Stimulated activated naive CD8-positive, alpha-beta T cell treated with anti-CD3 and anti-CD28 coated beads, Interleukin-15, Interleukin-2, amounts not matched to agents 100 U/mL and 50 U/mL, for 24 hours (primary cell): ENCODE measurements at places on chromosomes 1 and 21.

GRCh38 chr1:94572780-94573179, 31.2 kb upstream of the F3 start:
- no peak for DNase-seq

GRCh38 chr1:198175423-198176170, 18.8 kb downstream of the NEK7 start:
- DNase-seq, result no peak

GRCh38 chr1:46062651-46063319, 69.6 kb downstream of the PIK3R3 start:
- peak; percentile 52 for DNase-seq

GRCh38 chr1:232462213-232462612, 167.7 kb downstream of the SIPA1L2 start:
- no peak for DNase-seq

DNA sequence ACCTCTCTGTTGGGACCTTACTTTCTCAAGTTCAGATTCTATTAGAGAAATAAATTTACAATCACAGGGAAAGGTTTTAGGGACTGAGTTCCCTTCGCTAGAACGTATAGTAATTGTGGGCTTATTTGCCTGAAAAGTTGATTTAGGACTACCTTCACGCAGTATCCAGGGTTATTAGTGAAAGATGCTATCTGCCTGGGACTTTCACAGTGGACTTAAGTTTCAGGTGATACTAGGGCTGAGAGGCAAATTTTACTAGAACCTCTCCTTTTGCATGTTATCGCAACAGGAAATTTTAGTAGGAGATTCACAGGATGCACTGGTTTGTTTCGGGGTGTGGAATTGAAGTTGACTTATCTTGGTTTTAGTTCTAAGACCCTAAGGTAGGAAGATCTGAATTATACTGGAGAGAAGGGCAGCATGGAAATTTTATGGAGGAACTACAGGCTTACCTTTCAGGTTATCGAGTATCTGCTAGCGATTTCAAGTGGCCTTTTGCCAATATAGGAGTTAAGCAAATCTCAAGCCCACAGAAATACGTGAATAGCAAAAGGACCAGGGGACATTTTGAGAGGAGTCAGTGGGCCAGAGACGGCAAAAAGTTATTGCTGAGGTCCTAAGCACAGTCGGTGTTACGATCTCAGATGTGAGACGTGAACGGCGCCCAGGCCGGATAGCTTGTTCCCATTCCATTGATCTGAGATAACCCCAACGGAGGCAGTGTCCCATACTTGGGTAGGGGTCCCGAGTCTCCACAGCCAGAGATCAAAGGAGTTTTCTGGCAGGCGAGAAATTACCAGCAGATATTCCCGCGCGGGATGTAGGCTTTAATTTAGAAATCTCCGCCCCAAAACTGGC, 723 bp upstream of the GNAI3 start:
- DNase-seq, result peak; percentile 31

DNA sequence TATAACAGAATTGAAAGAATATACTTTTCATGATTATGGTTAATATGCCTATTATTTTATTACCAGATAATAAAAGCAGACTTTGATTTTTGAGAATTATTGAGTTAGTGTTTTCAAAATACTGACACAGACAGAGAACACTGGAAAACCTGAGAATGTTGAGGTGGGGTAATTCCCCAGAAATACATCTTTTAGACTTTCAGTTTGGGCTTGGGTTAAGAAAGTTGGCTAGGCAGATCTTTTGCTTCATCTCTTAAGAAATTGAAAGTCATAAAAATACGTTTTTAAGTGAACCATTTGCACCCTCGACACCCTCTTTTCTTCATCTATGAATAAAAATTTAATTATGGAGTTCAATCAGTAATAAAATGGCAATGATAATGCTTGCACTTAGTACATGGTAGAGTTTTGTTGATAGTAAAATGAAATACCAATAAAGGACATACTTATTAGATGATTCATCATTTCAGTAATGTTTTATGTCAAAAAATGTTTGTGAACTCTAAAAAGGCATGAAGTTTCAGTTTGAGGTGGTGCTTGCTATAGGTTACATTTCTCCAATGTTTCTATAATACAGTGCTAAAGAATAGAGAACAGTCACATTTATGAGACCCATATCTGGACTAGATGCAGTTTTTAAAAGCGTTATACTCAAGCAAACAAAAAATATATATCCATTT, 1.9 kb upstream of the SAMSN1 start:
- no peak for DNase-seq

DNA sequence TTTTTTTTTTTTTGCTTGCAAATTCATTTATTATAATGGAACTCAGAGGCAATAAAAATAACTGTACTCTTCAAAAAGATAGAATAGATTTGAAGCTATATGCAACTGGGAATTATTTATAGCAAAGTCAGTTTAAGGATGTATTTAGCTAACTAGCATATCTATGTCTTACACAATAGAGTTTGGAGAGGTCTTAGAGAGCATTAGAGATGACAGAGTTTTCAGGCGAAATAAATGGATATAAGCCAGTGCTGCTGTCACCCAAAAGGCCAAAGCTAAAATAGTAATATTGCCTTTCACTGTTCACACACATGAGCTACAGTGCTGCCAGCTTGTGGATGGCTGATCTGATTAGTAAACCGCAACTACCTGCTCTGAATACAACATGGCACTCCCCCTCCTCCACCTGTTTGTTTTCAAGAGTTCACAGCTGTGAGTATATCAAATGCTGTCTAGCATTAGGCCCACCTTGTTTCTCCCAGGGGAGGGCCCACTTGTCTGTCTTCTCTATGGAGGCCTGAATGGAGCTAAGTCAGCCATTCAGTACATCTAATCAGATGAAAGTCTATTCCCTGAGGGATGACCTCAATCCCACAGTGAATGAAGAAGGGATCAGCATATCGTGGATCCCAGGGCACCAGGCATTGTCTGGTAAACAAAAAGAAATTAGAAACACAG, 25.2 kb upstream of the SSX2IP start:
- DNase-seq, result no peak

DNA sequence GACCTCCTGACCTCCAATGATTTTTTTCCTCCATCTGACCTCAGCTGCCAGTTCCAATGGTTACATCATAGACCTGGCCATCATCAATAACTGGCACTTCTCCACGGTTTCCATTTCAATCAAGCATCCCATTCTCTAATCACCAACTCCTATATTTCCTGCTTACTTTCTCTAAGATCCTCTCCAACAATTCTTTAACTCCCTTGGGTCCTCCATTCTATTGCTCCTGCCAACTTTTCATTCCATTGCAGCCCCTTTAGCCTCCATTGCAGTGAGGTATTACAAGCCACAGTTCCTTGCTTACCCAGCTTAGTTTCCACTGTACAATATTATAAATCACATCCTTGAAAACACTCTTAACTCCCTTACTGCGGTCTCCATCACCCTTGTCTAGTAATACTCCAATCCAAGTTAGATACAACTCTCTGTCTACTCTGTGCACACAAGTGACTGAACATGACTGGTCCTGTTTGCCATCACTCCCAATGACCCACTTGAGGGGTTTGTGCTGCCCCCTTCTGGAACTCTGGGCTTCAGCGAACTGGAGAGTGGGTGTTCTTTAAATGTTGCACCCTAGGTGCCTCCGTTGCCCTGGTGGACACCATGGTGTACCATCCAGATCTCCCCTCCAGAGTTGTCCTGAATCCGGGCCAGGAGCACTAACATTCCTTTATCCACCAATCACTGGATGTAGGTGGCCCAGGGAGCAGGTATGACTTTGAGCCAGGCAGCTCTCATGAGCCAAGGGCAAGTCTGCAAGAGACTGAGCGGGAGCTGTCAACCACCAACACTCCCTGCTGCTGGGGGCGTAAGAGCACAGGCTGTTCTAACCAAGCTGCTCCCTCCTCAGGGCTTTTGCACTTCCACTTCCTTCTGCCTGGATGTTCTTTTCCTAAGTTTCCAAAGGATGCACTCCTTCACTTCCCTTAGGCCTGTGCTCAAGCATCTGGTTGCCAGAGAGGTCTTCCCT, 3.7 kb upstream of the FNDC7 start:
- DNase-seq, result peak; percentile 70

DNA sequence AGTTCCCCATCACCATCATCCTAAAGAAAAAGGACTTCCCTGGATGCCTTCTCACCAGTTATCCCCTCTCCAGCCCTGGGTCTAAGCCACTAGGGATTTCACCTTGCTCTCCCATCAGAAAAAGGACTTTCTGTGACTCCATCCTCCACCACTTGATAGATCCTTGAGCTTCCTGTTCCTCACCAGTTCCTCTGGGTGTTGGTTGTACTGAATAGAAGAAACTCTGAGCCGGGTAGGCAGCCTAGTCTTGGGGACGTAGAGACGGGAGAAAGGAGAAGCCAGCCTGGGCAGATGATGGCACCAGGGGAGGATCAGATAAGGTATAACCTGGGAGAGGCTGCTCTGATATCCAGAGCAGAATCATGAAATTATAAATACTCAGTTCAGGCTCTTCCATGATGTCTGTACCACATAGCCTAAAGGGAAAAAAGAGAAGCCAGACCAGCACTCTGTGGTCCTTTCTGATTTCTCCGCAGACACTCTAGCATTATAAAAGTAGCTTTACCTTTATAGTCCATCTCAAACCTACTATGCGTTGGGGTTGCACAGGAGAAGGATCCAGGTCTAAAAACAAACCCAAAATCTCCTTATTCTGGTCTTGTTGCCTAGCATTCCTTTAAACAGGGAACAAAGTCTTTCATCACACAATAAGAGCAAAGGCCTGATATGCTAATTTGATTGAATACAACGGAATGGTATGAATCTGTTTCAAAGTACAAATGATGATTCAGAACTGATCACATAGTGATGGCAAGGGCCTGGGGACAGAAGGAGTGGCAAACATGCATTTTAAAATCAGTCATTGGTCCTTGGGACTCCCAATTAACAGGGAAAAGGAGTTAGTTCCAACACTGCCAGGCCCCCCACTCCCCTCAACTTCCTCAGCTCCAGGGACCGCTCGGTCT, 1.2 kb upstream of the CD34 start:
- no peak for DNase-seq

- DNase-seq, result no peak
Observed at GRCh38 chr1:60894741-60895140, 187.6 kb upstream of the NFIA start.

GRCh38 chr1:245512181-245512888, 357.6 kb downstream of the KIF26B start:
- no peak for DNase-seq

DNA sequence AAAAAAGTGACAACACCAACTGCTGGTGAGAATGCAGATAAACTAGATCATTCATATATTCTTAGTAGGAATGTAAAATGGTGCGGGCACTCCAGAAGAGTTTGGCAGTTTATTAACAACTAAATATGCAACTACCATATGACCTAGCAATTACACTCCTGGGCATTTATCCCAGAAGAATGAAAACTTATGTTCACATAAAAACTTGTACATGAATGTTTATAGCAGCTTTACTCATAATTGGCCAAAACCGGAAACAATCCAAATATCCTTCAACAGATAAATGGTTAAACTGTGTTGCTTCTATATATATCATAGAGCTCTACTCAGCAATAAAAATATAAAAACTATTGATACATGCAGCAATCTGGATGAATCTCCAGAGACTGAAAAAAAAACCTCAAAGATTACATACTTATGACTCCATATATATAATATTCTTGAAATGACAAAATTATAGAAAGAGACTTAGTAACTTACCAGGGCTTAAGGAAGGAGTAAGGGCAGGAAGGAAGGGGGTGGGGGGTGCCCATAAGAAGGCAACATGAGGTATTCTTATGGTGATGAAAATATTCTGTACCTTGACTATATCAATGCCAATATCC, 99.9 kb downstream of the KCNH1 start:
- DNase-seq, result no peak

GRCh38 chr1:34983700-34984355, 1.3 kb downstream of the TMEM35B start:
- DNase-seq, result peak; percentile 9

DNA sequence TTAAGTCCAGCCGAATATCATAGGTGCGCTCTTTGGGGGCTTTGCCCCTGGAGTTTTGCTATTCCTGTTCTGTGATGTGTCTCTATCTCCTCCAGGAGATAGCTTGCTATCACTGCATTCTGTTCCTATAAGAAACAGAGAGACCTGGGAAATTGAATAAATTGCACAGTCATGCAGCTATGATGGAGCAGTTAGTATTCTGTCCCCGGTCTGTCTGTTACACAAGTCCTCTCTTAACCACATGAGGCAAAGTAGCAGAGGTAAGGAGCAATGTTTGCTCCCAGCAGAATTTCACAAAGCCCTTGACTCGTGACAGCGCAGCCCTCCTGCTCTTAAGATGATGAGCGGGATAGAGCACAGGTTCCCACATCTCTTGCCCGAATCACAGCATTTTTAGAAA, 63.9 kb upstream of the GRHL3 start:
- DNase-seq, result no peak

GRCh38 chr1:163826500-163826899, 504.7 kb downstream of the NUF2 start:
- DNase-seq, result no peak

- DNase-seq, result no peak
Observed at GRCh38 chr1:30449003-30449402, 274.4 kb downstream of the MATN1 start.

- DNase-seq, result no peak
Observed at GRCh38 chr1:68314151-68314780, 81.9 kb upstream of the WLS start.

DNA sequence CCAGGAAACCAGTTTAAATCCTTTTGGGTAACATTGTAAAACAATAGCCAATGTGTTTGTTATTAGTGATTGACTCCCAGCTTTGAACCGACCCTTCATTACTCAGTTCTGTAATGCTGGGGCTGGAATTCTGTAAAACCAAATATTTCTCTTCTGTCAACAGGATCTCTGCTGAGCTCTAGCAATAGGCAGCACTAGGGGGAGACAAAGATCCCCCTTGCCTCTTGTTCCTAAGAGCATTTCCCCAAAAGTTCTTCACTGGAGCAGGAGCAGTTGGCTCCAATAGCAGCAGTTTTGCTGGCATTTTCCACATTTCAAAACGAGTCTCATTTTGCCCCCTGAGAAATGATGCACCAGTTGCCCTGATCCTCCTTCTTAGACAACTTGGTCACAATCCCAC, 1671.1 kb downstream of the MRPL39 start:
- DNase-seq, result peak; percentile 7

GRCh38 chr1:19643121-19643520, 990 bp upstream of the NBL1 start:
- DNase-seq, result peak; percentile 31

- no peak for DNase-seq
Observed at GRCh38 chr1:32199717-32200072, 700 bp upstream of the CCDC28B start.
